G401 (cell line): ENCODE measurements at places on chromosomes 4 and X. TPM values are rescaled to one million over a fixed set of nuclear protein-coding genes. Genes with fewer than 3 reads are reported as not detected.

Gene RIPPLY1
- not detected in 2 replicates for total RNA-seq

Gene MAGIX
- total RNA-seq, result 2.7 and 14.2 TPM in 2 replicates

Gene TCEAL9
- total RNA-seq, result 39.1 and 42.6 TPM in 2 replicates

Gene PCDH7
- 0.10 TPM in 1 of 2 replicates, not detected in the other for total RNA-seq

Gene MAGEA10
- total RNA-seq, result not detected in 2 replicates

Gene PAGE2B
- total RNA-seq, result not detected in 2 replicates

Gene CSAG2
- not detected in 2 replicates for total RNA-seq
